ENCODE measurements at places on chromosomes 4 and X.

GRCh38 chrX:109760209-109760921 lies 27.3 kb upstream of the ACSL4 start:
- no peak for DNase-seq

DNA sequence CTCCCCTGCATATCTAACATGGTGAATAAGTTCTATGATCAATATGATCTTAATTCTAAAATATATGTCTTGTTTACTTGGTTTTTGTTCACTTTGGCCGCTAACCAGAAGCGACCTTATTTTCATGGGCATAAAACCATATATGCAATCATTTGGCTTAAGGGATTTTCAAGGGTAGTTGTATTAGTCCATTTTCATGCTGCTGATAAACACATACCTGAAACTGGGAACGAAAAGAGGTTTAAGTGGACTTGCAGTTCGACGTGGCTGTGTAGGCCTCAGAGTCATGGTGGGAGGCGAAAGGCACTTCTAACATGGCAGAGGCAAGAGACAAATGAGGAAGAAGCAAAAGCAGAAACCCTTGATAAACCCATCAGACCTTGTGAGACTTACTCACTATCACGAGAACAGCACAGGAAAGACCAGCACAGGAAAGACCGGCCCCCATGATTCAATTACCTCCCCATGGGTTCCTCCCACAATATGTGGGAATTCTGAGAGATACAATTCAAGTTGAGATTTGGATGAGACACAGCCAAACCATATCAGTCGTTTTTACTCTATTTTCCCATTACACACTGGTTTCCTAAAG lies 114.3 kb upstream of the CPEB2 start:
- no peak for DNase-seq

GRCh38 chr4:181388061-181388460 lies 855.1 kb upstream of the TENM3 start:
- no peak for DNase-seq

DNA sequence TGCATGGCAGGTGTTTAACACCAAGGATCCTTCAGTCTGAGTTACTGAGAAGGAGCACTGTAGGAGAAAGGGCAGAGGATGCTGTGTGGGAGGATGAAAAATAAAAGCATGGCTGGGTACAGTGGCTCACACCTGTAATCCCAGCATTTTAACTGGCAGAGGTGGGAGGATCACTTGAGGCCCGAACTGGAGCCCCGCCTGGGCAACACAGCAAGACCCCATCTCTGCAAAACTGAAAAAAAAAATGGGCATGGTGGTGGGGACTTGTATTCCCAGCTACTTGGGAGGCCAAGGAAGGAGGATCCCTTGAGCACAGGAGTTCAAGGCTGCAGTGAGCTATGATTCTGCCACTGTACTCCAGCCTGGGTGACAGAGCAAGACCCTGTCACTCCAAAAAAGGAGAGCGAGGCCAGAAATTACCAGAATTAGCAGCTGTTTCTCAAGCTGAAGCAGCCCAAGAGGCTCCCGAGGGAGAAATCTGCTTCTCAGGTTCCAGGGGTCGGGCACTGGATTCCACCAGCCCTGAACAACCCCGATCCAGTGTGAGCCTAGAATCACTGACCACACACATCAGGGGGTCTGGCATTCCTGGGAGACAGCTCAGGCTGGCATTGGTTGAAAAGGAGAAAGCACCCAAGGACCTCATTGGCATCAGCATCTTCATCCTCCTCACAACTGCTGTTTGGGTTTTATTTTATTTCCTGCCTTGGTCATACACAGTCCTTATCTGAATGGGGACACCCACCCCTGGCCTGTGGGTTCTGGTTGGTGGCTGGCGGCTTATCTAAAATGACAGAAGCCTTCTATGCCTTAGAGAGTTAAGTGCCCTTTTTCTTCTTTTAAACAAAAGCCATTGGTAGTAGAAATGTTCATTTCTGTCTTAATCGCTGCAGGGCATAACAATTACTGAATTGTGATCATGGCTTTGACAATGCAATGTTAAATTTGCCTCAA lies 66.3 kb upstream of the TRIM2 start:
- no peak for DNase-seq

DNA sequence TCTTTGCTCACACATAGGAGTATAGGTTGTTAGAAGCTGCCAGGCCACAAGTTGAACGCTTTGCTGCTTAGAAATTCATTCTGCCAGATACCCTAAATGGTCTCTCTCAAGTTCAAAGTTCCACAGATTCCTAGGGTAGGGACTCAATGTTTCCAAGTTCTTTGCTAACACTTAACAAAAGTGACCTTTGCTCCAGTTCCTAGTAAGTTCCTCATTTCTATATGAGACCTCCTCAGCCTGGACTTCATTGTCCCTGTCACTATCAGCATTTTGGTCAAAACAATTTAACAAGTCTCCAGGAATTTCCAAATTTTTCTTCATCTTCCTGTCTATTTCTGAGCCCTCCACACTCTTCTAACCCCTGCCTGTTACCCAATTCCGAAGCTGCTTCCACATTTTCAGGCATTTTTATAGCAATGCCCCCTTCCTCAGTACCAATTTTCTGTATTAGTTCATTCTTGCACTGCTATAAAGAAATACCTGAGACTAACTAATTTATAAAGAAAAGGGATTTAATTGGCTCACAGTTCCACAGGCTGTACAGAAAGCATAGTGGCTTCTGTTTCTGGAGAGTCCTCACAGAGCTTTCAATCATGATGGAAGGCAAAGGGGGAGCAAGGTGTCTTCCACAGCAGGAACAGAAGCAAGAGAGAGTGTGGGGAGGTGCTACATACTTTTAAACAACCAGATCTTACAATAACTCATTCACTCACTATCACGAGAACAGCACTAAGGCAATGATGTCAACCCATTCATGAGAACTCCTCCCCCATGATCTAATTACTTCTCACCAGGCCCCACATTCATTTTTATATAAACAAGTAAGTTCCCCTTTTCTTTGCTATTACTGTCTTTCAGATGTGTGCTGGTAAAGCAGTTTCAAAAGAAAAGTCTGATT lies 11.5 kb upstream of the TLR1 start:
- DNase-seq = no peak

GRCh38 chr4:165016971-165017370 lies 14.8 kb upstream of the TRIM60 start:
- no peak for DNase-seq

- DNase-seq = no peak
These were observed 32.0 kb upstream of the MAP9 start for GRCh38 chr4:155408796-155409195.

GRCh38 chrX:42047886-42048285 lies 124.5 kb upstream of the CASK start:
- no peak for DNase-seq

- DNase-seq = no peak
These were observed 217.5 kb upstream of the TEX13C start for GRCh38 chrX:125101971-125102755.

- DNase-seq = no peak
These were observed 274.6 kb upstream of the BOD1L1 start for GRCh38 chr4:13902146-13902545.

GRCh38 chr4:11455201-11455835 lies 26.6 kb upstream of the HS3ST1 start:
- DNase-seq = no peak

- no peak for DNase-seq
These were observed 1392.7 kb downstream of the PCDH7 start for GRCh38 chr4:32112891-32113290.

- DNase-seq = no peak
These were observed 426.5 kb upstream of the PABPC4L start for GRCh38 chr4:134628066-134628465.

- DNase-seq = no peak
These were observed 50.1 kb downstream of the ENPP6 start for GRCh38 chr4:184167576-184167975.

DNA sequence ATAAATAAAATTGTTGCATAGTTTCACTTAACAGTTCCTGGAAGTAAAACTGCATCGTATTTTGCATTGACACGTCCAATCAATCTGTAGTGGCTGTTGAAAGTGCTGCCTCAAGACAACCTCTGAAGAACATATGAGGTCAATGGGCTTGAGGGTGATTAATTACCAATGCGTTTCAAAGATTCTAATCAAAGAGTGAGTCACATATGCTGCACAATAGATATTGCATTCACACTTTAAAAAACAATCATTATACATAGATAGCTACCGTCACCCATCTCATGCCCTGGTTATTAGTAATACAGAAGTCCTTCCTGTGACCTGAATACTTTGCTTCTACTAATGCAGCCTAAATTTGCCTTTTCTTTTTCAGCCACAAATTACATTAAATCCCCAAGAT lies 743.3 kb upstream of the SLIT2 start:
- DNase-seq = no peak

- no peak for DNase-seq
These were observed 1651.9 kb downstream of the C4orf33 start for GRCh38 chr4:130747842-130748241.

DNA sequence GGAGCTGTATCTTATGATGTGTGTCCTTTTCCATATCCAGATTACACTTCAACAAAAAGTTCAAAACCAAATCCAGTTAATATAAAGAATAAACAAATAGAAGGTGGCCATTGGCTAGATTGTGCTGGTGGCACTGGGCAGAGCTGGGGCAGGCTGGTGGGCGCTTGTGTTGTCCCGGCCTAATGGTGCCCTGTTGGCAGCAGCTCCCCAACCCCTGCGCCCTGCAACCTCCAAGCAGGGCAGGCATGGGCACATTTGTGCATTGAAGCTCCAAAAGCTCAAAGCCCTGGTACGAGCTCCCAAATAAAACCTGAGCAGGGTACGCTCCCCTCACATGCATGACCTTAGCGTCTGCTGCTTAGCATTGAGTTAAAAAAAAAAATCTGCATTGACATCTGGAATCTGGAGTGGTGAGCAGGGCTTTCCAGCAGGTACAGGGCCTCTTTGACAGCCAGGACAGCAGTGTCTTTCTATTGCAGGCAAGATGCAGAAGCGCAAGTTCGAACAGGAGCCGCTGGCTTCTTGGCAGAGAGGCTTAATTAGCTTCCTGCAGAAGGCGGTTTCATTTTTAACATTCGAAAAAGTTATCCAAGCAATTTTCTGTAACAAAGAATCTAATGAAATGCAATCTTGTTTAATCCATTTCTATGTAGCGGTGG lies 25.9 kb upstream of the NYX start:
- no peak for DNase-seq

- DNase-seq = no peak
These were observed 24.7 kb upstream of the EPGN start for GRCh38 chr4:74283614-74284013.

GRCh38 chr4:22897520-22898108 lies 204.9 kb downstream of the GBA3 start:
- no peak for DNase-seq

DNA sequence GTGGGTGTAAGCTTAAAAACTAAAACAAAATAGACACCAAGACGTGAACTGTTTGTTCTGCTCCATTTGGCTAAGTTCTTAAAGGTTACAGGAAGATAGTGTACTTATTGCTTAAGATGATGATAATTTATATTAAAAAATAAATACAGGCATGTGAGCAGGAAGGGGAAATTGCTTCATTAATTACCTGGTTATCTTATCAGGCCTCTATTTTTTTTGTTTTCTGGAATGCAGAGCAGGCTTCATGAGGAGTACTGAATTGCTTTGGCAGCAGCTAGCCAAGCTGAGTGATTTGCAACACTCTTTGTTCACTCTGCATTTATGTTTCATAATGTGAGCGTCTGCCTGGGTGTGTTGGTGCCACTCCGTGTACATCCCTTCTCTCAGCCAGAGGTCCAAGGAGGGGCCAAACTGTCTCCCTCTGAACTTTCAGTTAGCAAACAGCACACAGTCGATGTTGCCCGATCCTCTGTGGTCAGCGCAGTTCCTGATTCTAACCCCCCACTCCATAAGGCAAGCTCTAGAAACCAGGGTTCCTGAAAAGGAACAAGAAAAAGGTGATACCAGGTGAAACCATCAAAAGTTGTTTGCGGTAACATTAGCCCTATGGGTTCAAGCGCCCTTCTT lies 348.2 kb downstream of the SPRY1 start:
- no peak for DNase-seq

GRCh38 chr4:183362916-183363542 lies 40.8 kb upstream of the CLDN24 start:
- no peak for DNase-seq

DNA sequence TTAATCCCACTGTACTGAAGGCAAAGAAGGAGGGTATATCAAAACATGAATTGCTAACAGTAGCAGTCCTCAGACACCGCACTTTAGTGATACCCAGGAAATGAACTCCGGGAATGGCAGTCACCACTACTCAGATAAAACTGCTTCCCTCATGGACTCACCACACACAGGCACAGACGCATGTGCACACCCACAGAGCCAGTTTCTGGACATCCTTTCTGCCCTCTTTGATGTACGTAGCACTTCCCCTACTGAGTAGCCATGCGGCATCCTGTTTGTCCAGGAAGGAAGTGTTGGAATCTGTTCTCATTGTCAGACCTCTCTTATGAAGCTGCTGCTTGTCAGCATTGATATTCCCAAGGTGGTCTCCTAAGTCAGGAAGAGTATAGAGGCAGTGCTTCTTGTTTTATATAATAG lies 95.7 kb downstream of the DCLK2 start:
- no peak for DNase-seq

GRCh38 chr4:2070421-2071251 lies 11.5 kb downstream of the NAT8L start:
- DNase-seq = no peak

- no peak for DNase-seq
These were observed 760 bp downstream of the UGT8 start for GRCh38 chr4:114599231-114599902.

DNA sequence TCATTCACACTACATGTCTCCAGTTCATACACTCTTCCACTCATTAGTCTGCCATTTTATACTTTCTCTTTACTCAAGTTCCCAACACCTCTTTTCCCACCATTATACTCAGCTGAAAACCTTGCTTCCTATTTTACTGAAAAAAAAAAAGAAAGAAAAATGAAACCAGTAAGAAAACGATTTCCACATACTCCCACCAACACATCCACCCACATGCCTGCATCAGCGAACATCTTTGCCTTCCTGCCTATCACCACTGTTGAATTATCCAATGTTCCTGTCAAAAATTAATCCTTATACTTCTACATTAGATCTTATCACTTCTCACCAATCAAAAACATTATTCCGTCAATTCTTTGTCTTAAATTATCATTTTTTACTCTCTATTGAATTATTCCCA lies 188.1 kb upstream of the FAM241A start:
- no peak for DNase-seq

DNA sequence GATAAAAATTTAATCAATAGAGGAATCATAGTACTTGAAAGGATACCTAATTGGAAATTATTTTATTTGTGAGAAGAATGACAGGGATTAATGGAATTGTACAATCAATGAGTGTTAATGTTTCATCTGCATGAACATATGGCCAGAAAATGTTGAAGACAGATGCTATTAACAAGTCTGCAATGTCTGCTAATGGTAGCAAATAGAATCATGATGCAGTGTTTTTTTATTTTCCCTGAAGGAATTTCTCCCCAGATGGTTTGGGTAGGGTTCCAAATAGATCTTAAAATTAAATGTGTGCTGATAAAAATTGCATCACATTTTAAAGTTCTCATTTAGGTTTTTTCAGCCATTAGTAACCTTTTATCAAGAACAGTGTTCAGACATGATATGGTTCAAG lies 291.3 kb upstream of the TRAM1L1 start:
- no peak for DNase-seq

GRCh38 chr4:55296096-55296495 lies 49.9 kb upstream of the SRD5A3 start:
- DNase-seq = no peak

- DNase-seq = no peak
These were observed 61.9 kb downstream of the SLC9A6 start for GRCh38 chrX:136047016-136047642.
